Muscle of leg (tissue), 16 donors: ENCODE measurements at places on chromosomes 1 and 21.

GRCh38 chr1:57040811-57041210, 75.0 kb upstream of the C8B start:
- DNase-seq, result no peak

DNA sequence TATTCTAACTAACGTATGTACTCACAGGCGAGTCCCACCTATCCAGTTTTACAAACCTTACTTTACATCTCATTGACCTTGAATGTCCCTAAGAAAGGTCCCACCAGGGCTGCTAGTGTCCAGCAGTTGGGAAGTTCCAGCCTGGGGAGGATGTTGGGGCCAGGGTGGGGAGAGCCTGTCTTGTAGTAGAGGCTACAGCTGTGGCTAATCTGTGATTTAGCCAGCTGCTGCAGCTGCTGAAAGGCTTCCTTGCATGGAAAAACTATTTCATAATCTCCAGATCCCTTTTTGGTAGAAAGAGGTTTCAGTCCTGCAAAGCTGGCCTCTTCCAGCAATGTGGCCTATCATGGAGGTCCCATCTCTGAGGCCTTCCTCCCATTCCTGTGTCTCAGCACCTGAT, 23.1 kb downstream of the TNN start:
- peak; percentile 88 for DNase-seq

DNA sequence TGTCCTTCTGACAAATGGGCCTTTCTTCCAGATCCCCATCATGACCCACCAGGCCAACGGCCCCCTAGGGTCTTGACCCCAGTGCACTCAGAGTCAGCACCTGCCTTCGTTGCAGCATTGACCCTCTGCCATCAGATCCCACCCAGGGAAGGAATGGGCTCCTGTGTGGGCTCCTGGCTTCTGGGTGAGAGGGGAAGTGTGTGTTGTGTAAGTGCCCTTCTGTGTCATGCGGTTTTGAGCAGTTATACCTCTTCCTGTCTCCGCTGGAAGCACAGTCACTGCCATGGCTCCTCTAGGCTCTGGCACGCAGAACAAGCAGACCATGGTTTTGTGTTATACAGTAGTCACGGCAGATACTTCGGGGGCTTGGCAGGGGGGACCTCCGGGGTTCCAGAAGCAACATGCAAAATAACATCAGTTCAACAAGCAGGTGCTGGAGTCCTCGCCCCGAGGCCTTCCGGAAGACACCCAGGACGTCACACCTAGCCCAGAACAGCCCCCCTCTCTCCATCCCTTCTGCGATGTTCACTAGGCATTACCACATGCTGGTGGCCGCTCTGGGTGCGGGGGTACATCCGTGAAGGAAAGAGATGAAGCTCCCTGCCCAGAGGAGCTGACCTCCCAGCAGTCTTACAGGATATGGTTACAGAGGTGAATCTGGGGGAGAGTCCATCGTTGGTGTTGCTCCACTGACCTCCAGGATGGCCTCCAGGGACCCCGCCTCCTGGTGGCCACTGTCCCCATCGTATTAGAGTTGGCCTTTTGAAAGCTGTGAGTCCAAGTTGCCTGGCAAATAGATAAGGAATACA, 17.4 kb upstream of the KCNAB2 start:
- peak; percentile 45 for DNase-seq

DNA sequence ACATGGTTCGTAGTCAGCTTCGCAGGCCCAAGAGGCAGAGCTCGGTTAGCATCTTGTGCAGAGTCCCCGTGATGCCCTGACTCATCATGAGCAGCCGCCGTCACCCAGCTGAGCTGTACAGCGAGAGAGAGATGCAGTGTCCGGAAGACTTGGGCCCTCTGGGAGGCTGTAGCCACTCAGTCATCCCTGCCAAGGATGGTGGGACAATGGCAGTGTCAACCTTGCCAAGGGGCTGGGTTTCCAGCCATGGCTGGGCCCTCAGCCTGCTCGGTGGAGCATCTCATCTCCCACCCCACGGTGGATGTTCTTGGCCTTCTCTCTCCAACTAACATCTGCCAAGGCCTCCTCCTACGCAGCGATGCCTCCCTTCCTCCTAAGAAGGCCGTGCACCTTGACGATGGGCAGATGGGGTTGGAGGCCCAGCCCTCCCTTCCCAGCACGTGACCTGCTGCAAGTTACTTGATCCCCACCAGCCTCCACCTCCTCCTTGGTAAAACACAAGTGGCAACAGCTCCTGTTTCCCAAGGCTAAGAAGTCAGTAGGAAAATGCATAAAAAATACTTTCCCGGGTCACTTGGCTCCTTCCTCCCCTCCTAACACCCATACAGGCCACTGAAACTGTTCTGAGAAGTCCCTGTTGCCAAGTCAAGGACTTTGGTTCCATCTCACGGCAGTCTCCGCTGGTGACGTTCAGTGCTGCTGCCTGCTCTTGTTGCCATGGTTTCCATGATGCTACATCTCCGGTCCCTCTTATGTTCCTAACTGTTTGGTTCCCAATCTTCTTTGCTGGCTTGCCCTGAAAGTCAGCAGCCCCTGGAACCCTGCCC, 384.7 kb upstream of the VAMP3 start:
- DNase-seq, result peak; percentile 31

GRCh38 chr1:69191335-69191734, 376.4 kb upstream of the LRRC7 start:
- peak; percentile 58 for DNase-seq

- DNase-seq, result no peak
Measured at GRCh38 chr1:228092342-228093049, 10.0 kb downstream of the ARF1 start.

DNA sequence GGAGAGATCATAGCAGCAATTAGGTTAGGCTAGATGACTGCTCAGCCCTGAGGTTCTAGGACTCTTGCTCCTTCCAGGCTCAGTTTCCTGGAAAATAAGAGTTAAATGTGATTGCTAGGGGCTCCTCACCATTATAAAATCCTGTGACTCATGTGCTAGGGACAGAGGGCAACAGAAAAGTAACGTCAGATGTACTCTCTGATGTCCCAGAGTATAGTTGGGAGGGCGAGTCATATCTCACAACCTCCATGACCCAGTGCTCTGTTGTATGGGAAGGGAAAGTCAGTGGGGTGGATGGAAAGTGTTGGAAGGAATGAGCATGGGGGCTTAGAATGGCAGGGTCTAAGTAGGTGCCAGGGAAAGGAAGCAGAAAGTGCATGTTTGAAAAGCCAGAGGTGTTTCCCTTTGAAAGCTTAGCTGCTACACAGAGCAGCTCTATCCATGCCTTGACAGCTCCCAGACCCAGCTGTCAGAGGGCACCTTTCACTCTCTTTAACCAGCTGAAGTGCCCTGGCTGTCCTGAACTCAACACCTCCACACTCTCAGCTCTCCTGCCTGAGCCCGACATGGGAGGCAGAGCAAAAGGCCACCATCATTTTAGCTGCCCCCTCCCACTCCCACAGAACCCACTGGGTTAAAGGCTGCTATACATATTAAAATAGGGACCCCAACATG, 11.6 kb downstream of the GJA5 start:
- no peak for DNase-seq

- no peak for DNase-seq
Measured at GRCh38 chr1:224300346-224300745, 29.6 kb downstream of the NVL start.
